ENCODE measurements at places on chromosomes 6 and 20.

DNA sequence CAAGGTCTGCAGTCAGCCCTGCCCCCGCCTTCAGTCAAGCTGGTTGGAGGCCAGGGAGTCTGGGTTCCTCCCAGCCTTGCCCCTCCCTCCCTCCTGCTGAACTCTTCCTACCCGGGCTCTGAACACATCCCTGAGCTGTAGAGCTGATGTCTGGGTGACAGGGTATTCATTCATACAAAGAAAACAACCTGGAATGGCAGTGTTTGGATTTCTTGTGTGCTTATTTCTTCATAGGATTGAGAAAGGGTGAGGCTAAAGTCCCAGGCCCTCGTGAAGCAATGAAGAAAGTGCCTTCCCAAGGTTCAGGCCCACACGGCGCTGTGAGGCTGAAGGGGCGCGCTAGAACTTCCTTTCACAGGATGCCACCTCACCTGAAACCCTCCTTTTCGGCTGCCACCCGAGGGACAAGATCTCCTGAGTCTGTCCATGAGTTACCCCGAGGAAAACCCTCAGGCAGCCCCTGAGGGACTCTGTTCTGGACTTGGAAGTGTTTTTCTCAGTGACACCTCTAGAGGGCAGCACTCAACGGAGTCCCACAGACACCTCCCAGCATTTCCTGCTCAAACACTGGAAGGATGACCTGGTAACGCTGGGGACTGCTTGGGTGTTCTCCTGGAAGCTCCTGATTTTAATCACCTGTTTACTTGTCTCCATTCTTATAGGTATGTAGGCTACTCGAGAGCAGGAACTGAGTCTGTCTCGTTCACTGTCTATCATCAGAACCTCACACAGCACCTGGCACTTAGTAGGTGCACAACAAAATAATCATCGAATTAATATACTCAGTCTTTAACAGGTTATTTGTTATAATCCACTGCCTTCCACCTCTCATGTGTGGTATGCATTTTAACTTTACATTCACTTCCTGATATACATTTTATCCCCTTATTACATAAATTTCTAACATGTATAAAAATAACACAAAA is 11.8 kb upstream of the GSTA1 start:
- DNase-seq = no peak

- DNase-seq = no peak
Measured at GRCh38 chr6:17601386-17601703, 1.2 kb downstream of the FAM8A1 start.

DNA sequence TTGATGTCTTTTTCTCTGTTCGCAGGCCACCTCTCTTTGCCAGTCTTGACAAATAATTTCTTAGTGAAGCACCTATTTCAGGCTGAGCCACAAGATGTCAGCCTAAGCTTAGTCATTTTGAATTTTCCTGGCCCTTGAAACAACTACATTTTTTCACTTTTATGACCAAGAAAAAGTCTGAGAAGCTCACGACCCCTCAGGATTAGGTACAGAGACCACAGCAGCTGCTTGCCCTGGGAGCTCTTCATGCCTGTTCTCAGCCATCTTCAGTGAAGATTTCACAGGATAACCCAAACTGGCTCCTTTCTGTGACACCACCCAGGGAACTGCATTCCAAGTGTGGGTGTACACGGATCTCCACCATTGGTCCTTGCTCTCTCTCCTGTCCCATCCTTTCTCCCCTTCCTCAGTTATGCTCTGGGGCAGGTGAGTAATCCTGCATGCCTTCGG is 38.4 kb upstream of the SPTLC3 start:
- no peak for DNase-seq

GRCh38 chr6:47478233-47479139 is 897 bp downstream of the CD2AP start:
- DNase-seq = no peak

GRCh38 chr6:108961985-108962384 is 113.8 kb downstream of the ARMC2 start:
- no peak for DNase-seq

DNA sequence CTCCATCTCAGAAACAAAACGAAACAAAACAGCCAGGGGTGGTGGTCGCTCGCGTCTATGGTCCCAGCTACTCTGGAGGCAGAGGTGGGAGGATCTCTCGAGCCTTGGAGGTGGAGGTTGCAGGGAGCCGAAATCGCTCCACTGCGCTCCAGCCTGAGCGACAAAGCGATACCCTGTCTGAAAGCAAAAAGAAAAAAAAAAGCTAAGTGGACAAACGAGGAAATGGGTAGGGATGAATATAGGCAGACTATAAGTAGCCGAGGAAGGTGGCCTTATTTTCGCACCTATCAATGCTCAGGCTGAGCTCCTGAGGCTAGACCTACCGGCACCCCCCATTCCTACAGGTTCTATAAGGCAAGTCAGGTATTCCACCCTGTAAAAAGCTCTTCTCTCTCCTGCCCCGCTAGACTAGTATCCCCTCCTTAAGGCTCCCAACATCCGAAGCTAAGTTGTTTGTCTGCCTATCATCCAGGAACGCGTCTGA is 650 bp upstream of the CASP8AP2 start:
- DNase-seq = no peak
